Thymus (tissue), 14 donors: ENCODE measurements at places on chromosomes 12 and 14.
A peak's percentile ranks its signal among the peaks of the same experiment; 100 is the strongest.

GRCh38 chr14:70595443-70596185 lies 4.8 kb downstream of the MED6 start:
- DNase-seq: no peak

DNA sequence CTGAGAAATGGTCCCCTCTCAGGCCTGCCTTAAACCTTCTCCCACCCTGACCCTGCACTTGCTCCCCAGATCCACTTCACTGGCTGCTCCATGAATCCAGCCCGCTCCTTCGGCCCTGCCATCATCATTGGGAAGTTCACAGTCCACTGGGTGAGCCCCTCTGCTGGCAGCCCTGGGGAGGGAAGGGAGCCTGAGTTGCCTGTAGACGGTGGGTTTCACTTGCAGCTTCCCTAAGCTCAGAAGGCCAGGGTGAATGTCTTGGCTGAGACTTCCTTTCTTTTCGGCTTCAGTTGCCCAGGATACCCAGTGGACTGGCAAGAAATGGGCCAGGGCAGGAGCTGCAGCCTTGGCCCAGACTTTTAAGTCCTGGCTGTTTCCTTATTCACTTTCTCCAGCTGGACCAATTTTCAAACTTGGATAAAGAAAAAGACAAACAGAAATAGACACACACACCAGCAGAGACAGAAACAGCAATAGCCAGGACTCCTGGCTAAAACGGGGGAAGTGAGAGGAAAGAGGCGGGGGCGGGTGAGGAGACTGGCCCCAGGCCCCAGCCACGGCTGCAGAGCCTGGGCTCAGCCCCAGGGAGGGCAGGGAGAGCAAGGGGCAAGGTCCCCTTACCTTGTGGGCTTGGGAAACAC lies 2.0 kb downstream of the AQP6 start:
- DNase-seq: no peak

DNA sequence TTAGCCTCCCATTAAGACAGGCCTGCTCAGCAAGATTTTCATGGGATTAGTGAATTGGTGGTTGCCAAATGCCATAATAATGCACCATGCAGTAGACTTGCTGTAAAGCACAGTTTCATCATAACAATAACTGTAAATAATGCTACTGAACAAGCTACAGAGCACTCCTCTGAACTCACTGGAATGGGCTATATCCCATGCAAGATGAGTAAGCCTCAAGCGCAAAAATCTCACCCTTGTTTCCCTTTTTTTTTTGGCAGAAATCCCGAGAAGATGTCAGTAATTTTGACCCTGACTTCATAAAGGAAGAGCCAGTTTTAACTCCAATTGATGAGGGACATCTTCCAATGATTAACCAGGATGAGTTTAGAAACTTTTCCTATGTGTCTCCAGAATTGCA lies 145.9 kb upstream of the HIF1A start:
- no peak for DNase-seq

GRCh38 chr12:116919247-116919661 lies 8.5 kb downstream of the FBXW8 start:
- DNase-seq: no peak

DNA sequence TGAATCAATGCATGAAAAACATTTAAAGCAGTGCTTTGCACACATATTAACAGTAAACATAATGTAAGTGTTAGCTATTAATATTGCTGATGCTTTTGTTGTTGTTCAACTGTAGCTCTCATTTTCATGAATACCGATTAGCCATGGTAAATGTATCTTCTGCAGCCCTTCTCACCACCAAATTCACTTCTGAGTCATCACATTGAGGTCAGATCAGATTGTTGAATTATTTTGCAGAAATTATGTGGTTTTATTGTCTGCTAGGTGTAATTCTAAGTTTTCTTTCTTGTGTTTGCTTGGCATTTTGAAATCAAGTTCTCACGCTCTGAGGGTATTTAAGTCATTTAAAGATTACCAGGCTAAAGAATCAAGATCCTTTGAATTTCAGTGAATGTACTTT lies 74.6 kb downstream of the AKAP6 start:
- DNase-seq: no peak

GRCh38 chr12:64729909-64730587 lies 29.2 kb downstream of the GNS start:
- DNase-seq: no peak

DNA sequence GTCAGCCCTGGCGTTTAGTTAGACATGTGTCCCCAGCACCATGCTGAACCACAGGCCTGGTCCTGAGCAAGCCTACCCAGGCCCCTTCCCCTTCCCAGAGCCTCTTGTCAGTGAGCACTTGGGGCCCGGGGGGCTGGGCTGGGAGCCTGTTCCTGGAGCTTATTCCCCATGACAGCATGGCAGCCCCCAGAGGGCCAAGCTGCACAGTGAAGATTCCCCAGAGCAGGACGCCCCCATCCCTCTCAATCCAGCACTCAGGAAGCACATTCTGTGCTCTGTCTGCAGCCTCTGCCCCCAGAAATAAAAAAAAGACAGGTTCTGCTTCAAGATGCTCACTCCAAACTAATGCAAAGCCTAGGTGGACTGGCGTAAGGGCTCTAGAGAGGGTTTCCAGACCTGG lies 117.3 kb downstream of the LGMN start:
- no peak for DNase-seq

GRCh38 chr12:51217133-51217967 lies 512 bp downstream of the POU6F1 start:
- no peak for DNase-seq

GRCh38 chr14:94532447-94532846 lies 23.2 kb upstream of the SERPINA12 start:
- no peak for DNase-seq

DNA sequence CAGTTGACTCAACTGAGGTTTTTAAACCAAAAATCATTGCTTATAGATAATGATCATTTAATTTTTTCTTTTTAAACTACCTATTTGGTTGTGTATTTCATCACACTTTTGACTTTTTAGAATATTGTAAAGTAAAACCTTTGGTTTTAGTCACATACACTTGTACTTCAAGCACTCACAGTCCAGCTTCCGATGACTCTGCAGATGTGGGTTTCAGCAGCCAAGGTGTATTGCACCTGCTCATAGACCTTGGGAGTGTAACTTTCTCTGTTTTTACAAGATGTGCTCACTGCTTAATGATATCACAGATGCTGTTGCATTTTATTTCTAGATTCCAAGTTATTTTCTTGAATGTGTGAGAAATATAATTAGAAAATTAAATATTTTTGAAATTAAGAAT lies 188.3 kb upstream of the SLC38A2 start:
- DNase-seq: no peak

GRCh38 chr12:27194644-27195043 lies 49.4 kb upstream of the STK38L start:
- no peak for DNase-seq

DNA sequence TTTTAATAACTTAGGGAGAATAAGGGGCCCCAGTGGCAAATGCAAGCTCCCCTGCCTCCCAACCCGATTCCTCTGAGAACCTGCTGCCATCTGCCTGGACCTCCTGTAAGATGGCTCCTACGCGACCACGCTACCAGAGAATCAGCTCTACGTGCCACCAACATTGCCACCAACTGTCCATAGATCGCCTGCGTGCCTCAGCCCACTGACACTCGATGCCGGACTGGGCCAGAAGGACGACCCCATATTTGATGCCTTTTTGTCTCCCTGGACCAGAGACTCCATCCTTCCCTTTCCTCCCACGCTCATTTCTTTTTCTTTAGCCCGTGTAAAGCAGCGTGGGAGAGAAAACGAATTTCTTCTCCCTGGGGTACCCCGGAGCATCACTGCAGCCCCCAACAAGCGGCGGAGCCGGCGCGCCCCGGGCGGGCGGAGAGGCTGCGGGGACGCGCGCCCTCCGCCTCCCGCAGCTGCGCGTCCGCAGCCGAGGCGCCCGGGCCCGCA lies 565 bp upstream of the KLHL42 start:
- no peak for DNase-seq

- DNase-seq: no peak
Observed at GRCh38 chr14:73763396-73763795, 49.2 kb upstream of the PNMA1 start.

GRCh38 chr12:72676556-72676955 lies 404.4 kb downstream of the TRHDE start:
- no peak for DNase-seq

DNA sequence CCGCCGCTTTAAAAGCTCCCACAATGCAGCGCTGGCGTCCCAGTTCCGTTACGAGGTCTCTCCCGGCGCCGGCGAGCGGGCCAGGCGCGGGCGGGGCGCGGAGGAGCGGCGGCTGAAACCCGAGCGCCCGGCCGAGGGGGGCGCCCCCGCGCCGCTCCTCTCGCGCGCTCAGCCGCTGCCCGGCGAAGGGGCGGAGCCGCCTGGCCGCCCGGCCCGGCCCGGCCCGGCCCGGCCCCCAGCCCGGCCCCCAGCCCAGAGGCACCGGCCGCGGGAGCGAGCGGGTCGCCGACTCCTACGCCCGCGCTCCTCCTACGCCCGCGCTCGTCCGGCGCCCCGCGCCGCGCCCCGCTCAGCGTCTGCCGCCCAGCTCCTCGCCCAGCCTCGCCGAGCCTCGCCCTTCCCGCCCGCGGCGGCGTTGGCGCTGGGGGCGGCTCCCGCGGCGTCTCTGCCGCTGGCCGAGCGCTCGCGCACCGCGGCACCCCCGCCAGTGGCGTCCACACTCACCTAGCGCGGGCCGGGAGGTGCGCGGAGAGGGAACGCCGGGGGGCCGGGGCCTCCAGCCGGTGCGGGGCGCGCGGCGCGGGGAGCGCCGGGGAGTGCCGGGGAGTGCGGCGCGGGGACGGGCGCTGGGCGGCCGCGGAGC lies at the start of gene RASSF8:
Gene RASSF8 (plus strand): TSS at position 255 of the 643 bp plus-strand sequence. CDS start 96,662 bp downstream, outside the sequence.
- peak; percentile 20 for DNase-seq

DNA sequence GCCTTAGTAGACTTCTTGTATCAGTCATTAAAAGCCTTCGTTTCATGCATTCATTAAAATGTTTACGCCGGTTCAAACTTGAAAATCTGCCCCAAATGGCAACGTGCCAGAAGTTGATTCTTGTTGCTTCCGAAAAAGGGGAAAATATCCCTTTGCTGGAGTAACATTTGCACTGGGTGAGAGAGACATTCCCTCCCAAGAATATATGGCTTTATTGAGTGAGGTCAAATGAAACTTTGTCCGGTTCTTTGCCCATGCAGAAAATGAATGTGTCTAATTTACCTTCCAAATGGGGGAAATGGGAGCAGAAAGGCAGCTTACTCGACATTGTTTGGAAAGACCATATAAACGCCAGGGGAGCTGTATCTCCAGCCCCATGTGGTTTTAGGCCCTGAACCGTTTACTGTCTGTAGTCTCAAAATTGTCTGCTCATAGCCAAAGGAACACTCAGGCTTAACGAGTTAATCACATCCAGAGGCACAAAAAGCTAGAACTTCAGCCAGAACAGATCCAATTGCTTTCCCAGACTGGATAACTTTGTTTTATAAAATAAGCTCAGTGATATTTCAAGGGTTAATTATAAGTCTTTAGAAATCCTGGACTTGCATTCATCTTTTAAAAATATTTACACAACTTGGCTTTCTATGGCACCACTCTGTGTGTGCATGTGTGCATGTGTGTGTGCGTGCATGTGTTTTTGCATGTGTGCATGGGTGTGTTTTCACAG lies 2.9 kb upstream of the EMP1 start:
- DNase-seq: no peak

GRCh38 chr12:62893276-62893675 lies 41.7 kb downstream of the PPM1H start:
- DNase-seq: no peak

DNA sequence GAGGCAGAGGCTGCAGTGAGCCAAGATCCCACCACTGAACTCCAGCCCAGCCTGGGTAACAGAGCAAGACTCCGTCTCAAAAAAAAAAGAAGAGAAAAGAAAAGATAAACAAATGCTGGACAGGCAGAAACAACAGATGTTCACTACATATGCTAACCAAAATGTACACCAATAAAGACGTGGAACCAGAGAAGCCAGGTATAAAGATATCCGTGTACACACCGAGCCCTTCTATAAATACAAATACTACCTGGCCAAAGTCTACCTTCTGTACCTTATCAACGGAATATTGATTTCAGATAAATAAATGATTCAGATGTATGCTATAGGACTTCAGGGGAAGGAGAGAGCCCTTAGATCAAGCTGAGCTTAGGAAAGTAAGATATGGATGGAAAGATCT lies 10.8 kb upstream of the KRT8 start:
- no peak for DNase-seq

DNA sequence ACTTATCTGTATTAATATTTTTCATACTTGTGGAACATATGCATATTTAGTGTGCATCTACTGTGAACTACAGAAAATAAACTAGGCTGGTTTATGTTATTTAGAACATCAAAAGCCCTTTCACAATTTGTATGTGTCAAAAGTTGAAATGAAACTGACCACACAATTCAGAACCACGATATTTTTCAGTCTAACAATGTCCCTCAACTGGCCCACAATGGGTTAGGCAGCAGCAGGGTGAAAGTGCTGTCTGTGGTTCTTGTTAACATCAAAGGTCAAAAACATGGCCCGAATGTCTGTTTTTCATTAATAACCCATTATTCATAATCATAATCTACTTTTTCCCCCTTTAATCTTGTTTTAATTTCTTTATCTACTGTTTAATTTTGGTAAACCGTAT lies 559.9 kb upstream of the ATP2B1 start:
- DNase-seq: no peak

DNA sequence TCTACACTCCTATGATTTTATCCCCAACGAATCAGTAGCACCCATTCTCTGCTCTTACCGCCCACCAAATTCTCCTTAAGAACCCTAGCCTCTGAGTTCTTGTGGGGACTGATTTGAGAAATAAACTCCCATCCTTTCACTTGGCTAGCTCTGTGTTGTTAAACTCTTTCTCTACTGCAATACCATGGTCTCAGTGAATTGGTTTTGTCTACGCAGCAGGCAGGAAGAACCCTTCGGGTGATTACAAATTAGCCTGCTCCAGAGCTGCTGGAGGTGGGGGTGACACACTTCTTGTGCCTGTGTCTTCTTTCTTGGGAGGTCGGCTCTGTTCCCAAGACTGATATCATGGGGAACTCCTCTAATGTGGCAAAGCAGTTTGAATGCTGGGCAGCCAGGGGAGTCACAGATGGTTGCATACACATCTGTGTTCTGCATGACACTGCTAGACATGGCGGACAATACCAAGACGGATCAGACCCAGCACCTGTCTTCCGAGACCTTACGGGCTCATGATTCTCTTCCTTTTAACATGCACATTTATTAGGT lies 1.6 kb upstream of the C1S start:
- no peak for DNase-seq

DNA sequence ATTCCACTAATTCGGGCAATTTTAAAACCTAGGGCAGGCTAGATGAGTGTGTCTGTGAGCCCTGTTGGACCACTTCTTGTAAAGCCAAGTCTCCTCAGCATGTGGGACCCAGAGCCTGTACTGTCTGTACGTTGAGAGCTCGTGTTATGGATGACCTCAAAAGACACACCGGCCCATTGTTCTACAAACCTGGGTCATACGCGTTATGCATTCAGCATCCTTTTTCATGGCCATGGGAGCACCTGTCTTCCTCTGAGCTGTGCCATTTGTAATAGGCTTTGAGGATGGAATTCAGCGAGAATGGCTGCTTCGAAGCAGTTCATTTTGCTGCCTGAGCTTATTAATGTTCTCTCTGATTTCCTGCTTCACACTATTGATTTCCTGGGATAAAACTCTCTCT lies 15.0 kb downstream of the WSCD2 start:
- DNase-seq: no peak
